Vagina (tissue), 2 donors: ENCODE measurements at places on chromosomes 5 and 9. TPM values are rescaled to one million over a fixed set of nuclear protein-coding genes. Genes with fewer than 3 reads are reported as not detected.
A peak's percentile ranks its signal among the peaks of the same experiment; 100 is the strongest.

DNA sequence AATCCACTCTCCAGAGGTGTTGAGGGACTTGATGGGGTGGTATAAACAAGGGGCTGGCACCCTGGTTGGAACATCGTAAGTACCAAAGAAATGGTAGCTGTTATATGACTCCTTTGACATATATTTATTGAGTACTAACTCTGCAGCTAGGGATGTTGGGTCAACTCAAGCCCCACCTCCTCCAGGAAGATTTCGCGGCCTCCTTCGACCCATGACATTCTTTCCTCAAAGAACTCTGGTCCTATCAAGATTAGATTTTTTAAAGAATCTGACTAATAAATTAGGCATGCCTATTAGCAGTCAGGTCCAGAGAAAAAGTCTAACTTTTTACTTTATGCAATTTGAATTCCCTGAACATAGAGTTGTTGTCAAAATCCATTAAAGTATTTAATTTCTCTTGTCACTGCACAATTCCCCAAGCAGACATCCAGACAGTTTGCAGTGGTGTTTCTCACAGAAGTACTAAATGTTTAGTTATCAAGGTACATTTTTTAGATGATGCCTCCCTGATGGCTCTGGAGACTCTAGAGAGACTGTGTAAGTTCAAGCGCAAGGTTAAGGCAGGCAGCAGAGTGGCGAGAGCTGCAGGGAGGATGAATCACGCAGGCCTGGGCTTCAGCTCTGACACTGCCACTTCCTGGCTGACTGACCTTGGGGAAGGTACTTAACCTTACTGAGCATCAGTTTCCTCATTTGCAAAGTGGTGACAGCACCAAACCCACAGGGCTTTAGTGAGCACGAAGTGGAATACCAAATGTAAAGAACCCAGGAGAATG, 209.6 kb downstream of the TTLL11 start:
- no peak overlapping the region for H3K4me3 ChIP-seq
- H3K36me3 ChIP-seq, result no peaks in the 10 kb centered on the region

DNA sequence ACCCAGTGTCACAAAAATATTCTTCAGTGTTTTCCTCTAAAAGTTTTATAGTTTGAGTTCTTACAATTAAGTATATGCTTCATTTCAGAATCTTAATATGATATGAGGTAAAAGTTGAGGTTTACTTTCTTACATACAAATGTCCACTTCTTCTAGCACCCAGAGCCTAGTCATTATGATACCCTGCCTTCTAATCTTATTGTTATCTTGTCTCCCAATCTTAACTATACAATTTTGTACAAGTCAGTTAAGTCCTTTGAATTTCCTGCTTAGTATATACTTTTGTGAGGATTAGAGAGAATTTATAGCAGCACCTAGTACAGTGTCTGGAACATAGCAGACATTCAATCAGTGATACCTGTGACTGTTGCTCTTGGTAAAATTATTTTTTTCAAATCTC, 29.3 kb downstream of the RAD50 start:
- DNase-seq, result no peak
- H3K27ac ChIP-seq, result no peak overlapping the region
- no peaks in the 10 kb centered on the region for H3K4me1 ChIP-seq
- H3K27me3 ChIP-seq, result no peaks in the 10 kb centered on the region

GRCh38 chr5:93158841-93159240, 422.2 kb downstream of the NR2F1-AS1 start:
- no peak overlapping the region for H3K27ac ChIP-seq
- peaks cover 25% of the 10 kb centered on the region for H3K4me1 ChIP-seq
- DNase-seq, result no peak
- no peaks in the 10 kb centered on the region for H3K27me3 ChIP-seq
- no peaks in the 10 kb centered on the region for H3K36me3 ChIP-seq

GRCh38 chr5:179907556-179908324, at the start of gene TBC1D9B:
Gene TBC1D9B, minus strand, starts transcription at chr5:179907897. Its CDS starts 76 bp downstream, at chr5:179907821.
- peaks cover 20% of the 10 kb centered on the region for H3K36me3 ChIP-seq
- peak within 1 kb of the TSS; percentile 65 for H3K4me3 ChIP-seq
- no peaks in the 10 kb centered on the region for H3K27me3 ChIP-seq
- no peak for DNase-seq

LCN15 gene
- not detected for total RNA-seq
